Activated CD4-positive, alpha-beta T cell treated with anti-CD3 and anti-CD28 coated beads for 36 hours (primary cell): ENCODE measurements at places on chromosomes 2 and 18. TPM values are rescaled to one million over a fixed set of nuclear protein-coding genes. Genes with fewer than 3 reads are reported as not detected.

GRCh38 chr2:15142069-15142689 lies 419.0 kb downstream of the NBAS start:
- peak overlapping the region; percentile 35 for H3K4me3 ChIP-seq
- peaks cover 26% of the 10 kb centered on the region for H3K4me1 ChIP-seq
- H3K36me3 ChIP-seq: no peaks in the 10 kb centered on the region
- peak overlapping the region; percentile 93 for H3K27ac ChIP-seq

DNA sequence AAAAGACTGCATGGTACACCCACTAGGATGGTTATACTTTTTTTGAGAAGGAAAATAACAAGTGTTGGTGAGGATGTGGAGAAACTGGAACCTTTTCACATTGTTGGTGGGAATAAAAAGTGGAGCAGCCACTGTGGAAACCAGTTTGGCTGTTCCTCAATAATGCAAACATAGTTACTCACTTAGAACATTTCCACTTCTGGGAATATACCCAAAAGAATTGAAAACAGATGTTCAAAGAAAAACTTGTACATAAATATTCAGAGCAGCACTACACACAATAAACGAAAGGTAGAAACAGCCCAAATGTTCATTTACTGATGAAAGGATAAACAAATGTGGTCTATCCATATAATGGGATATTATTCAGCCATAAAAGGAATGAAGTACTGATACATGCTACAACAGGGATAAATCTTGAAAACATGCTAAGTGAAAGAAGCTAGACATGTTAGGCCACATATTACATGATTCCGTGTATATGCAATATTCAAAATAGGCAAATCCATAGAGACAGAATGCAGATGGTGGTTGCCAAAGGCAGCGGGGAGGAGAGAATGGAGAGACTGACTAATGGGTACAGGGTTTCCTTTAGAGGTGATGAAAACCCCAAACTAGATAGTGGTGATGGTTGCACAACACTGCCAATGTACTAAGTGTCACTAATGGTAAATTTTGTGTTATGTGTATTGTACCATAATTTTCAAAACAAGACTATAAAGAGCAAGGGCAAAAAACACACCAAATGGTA lies 20.9 kb upstream of the LMAN1 start:
- peaks cover 22% of the 10 kb centered on the region for H3K27me3 ChIP-seq
- no peak for DNase-seq
- H3K4me1 ChIP-seq: peaks cover 15% of the 10 kb centered on the region

DNA sequence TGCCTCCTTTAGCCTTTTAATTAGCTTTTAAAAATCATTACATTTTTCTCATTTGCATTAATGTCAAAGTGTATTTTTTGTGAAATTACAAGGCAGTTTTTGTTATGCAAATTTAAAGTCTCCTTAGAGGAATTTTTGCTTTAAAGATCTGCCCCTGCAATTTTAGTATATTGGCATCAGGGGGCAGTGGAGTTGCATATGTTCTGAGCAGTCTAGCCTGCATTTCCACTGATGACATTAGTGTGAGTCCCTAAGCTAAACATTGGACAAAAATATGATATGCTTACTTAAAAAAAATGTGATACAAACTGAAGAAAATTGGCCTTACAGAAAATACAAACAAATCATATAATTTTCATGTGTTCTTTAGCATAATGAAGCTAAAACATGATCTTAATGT lies 426.5 kb downstream of the SLC4A3 start:
- H3K36me3 ChIP-seq: no peaks in the 10 kb centered on the region
- no peaks in the 10 kb centered on the region for H3K4me1 ChIP-seq
- H3K27me3 ChIP-seq: peaks cover 4% of the 10 kb centered on the region

Gene GAREM2
- total RNA-seq: 3.2 TPM

GRCh38 chr2:238123218-238123971 lies 15.1 kb upstream of the KLHL30 start:
- peaks cover 2% of the 10 kb centered on the region for H3K27me3 ChIP-seq
- no peaks in the 10 kb centered on the region for H3K4me1 ChIP-seq
- H3K36me3 ChIP-seq: no peaks in the 10 kb centered on the region
- DNase-seq: no peak
- no peak overlapping the region for H3K27ac ChIP-seq
- no peak overlapping the region for H3K4me3 ChIP-seq

- DNase-seq: peak; percentile 35
- H3K36me3 ChIP-seq: no peaks in the 10 kb centered on the region
- no peak overlapping the region for H3K4me3 ChIP-seq
- peaks cover 15% of the 10 kb centered on the region for H3K27me3 ChIP-seq
- no peaks in the 10 kb centered on the region for H3K4me1 ChIP-seq
Measured at GRCh38 chr2:175366815-175367214, 185.3 kb upstream of the ATP5MC3 start.

Gene LYPD6B
- total RNA-seq: not detected

DNA sequence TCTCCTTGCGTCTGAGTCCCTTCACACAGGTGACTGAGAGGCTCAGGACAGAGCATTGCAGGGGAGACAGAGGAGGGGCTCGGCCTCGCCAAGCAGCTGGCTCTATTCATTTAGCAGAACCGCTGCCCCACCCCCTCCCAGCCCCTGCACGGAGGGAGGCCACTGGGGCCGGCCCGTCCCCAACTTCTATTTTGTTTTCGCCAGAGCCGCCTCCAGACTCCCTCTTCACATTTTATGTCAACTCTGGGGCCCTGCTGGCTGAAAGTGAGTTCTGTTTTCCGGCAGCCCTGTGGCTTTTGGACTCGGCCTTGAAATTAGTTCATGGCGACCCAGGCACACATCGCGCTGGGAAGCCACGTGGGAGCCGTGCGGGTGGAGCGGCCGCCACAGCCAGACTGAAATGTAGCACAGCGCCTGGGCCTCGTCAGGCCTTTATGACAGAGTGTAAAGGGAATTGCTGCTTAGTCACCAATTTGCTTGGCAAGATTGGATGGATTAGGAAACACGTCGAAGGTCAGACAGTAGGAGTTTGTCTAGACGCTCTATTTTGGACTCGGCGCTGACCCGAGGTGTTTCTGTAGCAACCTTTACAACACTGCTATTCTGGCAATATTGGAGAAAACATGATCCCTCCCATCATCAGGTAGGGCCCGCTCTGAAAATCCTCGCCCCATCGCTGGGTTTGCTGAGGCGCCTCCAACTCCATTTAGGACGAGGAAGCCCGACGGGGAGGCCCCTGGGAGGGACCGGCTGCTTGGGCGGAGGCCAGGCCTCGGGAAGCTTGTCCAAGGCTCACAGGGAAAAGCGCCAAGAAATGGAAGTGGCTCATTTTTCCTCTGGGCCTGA lies 90.7 kb upstream of the CTDP1 start:
- H3K27me3 ChIP-seq: peaks cover 2% of the 10 kb centered on the region
- no peaks in the 10 kb centered on the region for H3K36me3 ChIP-seq
- H3K4me3 ChIP-seq: no peak overlapping the region
- H3K4me1 ChIP-seq: no peaks in the 10 kb centered on the region
- no peak for DNase-seq

GRCh38 chr2:231922311-231923009 lies 3.7 kb downstream of the NPPC start:
- no peak for DNase-seq
- H3K27ac ChIP-seq: no peak overlapping the region
- H3K27me3 ChIP-seq: peaks cover 26% of the 10 kb centered on the region
- H3K4me3 ChIP-seq: no peak overlapping the region

DNA sequence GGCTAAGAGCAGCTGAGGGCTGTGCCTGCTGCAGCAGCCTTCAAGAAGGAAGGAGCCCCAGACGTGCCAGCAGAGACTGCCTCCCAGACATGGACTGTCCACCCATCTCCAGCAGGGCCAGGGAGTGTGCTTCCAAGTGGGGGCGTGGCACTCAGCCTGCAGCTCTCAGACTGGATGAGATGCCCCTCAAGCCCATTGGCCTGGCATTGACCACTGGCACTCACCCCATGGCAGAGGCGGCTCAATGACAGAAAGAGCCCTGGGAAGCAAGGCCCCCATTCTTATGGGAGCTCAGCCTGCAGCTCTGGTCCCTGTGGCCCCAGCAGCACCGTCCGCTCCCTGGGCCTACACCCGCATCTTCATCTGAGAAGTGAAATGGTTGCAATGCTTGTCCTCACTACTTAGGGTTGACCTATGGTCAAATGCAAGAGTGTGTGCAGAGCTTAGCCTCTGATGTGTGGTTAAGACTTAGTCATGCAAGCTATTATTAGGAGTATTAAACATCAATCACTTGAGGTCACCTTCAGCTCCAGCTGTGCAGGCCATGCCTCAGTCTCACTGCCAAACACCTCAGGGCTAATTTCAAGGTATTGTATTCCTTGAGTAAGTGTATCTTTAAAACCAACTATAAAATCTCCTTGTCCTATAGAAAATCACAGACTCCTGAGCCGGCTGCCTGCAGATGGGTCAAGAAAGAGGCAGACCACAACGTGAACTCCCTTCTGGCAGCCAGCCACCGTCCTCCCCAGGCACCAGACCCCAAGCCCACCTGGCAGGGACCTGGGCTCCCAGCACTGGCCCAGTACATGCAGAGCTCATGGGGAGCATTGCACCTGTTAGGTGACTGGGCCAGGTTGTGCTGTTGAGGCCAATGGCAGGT lies 194.8 kb downstream of the NDUFA10 start:
- H3K4me3 ChIP-seq: no peak overlapping the region
- H3K4me1 ChIP-seq: no peaks in the 10 kb centered on the region
- H3K27me3 ChIP-seq: no peaks in the 10 kb centered on the region
- no peak overlapping the region for H3K27ac ChIP-seq

DNA sequence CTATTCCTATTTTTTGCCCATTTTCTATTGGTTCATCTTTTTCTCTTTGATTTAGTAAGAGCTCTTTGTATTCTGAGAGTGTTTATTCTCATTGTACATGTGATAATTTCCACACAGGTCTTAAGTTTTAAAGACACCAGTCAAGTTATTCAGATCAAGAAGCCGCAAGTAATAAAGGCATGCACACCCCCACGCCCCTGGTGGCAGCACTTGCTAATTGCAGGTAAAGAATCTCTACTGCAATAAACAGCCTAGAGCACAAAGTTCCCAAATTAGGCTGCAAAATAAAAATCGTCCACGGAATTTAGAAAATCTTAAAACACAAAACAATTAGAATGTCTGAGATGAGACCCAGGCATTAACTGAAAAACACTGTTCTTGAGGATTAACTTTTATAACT lies 45.2 kb downstream of the ST3GAL5 start:
- no peak overlapping the region for H3K4me3 ChIP-seq
- no peaks in the 10 kb centered on the region for H3K27me3 ChIP-seq
- peaks cover 5% of the 10 kb centered on the region for H3K4me1 ChIP-seq

- H3K36me3 ChIP-seq: peaks cover 56% of the 10 kb centered on the region
- peak; percentile 87 for DNase-seq
- peaks cover 54% of the 10 kb centered on the region for H3K4me1 ChIP-seq
- no peaks in the 10 kb centered on the region for H3K27me3 ChIP-seq
- peak overlapping the region; percentile 94 for H3K27ac ChIP-seq
Measured at GRCh38 chr2:86442642-86443005, 1.5 kb downstream of the KDM3A start.
